ENCODE measurements at places on chromosomes 6 and 20.

DNA sequence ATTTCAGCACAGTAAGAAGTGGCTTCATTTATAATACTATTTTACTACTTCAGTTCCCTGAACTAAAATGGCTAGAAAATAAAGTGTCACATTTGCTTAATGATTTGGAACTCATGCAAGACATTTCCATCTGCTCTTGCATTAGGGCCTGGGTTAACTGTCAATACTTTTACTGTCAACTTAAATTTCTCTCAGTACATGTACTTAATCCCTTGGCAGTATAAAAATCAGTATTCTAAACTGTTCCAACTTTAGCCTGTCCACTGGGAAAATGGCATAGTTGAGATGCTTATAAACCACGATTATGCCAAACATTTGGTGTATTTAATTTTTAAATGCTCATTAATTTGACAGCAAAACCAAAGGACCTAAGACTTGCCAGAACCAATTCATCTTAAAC, 154.5 kb downstream of the ASCC3 start:
- no peak for DNase-seq

- no peak for DNase-seq
Measured at GRCh38 chr20:33273117-33273851, 9.7 kb upstream of the BPIFB1 start.

GRCh38 chr6:10082385-10082784, 332.5 kb downstream of the TFAP2A start:
- DNase-seq = no peak

- peak; percentile 83 for DNase-seq
Measured at GRCh38 chr6:34154668-34155447, 9.0 kb upstream of the GRM4 start.

GRCh38 chr6:149015535-149016525, 269.0 kb downstream of the UST start:
- no peak for DNase-seq

GRCh38 chr6:18997375-18997826, 610.3 kb downstream of the RNF144B start:
- peak; percentile 27 for DNase-seq

DNA sequence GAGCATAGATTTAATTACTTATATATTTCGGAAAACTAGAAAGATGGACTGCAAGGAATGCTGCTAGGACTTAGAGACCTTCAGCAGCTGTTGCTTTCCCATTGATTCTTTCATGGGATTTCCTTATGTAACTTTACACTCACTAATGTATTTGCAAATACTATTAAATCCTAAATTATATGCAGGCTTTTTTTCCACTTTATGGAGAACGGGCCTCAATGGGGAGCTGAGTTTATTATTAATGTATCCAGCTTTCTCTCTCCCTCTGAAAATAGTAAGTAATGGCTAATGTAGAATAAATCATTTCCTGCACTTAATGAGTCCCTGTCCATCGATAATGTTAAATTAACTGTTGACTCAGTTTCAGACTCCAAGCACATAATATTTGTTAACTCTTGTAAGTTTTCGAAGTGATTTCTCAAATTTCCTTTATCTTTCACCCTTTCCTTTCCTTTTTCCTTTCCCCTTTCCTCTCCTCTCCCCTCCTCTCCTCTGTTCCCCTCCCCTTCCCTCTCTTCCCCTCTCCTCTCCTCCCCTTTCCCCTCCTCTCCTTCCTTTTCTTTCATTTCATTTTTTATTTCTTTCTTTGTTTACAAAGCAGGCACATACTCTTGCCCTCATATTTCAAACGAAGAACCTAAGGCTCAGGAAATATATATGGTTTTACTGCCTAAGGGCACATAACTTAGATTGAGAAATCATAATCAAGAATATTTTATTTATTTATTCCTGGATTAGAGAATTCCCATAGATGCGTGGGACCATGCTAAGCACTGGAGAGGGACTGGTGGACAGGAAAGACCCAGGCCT, 503.6 kb downstream of the MMUT start:
- DNase-seq = no peak

DNA sequence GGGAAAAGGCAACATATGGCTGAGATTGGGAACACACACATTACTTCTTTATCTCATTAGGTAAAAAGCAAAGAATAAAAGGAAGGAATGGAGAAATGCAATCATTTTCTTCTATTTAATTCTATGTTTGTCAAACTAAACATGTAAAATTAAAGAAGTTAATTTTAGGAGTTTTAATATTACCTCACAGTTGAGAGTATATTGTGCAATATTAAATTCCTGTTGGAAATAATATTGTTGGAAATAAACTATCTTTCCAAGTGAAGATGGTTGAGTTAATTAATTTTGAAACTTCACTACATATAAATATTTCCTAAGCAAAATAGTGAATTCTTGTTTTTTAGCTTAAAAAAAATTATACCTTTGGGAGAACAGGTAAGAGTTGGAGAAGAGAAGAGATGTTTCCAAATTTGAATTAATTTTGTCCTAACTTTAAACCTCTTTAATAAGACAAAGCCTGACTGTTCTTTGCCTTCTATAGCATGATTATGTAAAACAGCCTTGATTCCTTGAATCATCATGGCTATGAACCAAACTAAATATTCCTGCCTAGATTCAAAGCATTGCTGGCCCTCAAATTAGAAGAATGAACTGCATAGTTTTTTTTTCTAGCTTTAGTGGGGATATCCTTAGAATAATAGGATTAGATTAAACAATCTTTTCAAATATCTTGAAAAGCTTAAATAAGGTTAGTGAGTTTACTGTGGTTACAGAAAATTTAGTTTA, 1349.1 kb upstream of the ADGRB3 start:
- DNase-seq = no peak

GRCh38 chr20:50471231-50471630, 39.0 kb upstream of the PTPN1 start:
- no peak for DNase-seq

GRCh38 chr6:103925317-103925716, 934.4 kb downstream of the HACE1 start:
- no peak for DNase-seq

DNA sequence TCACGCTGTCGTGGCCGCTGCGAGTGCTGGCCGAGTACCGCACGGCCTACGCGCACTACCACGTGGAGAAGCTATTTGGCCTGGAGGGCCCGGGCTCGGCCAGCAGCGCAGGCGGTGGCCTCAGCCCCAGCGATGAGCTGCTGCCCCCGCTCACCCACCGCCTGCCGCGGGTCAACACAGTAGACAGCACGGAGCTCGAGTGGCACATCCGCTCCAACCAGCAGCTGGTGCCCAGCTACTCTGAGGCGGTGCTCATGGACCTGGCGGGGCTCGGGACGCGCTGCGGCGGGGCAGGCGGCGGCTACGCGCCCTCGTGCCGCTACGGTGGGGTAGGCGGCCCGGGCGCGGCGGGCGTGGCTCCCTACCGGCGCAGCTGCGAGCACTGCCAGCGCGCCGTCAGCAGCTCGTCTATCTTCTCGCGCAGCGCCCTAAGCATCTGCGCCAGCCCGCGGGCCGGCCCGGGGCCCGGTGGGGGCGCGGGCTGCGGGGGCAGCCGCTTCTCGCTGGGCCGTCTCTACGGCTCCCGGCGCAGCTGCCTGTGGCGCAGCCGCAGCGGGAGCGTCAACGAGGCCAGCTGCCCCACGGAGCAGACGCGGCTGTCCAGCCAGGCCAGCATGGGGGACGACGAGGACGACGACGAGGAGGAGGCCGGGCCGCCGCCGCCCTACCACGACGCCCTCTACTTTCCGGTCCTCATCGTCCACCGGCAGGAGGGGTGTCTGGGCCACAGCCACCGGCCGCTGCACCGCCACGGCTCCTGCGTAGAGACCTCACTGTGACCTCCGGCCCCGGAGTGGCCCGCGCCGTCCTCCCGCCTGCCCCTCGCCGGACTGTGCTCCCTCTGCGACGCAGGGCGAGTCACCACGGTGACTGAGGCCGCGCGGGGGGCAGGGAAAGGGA, 5.7 kb downstream of the TMEM151B start:
- DNase-seq = peak; percentile 61

DNA sequence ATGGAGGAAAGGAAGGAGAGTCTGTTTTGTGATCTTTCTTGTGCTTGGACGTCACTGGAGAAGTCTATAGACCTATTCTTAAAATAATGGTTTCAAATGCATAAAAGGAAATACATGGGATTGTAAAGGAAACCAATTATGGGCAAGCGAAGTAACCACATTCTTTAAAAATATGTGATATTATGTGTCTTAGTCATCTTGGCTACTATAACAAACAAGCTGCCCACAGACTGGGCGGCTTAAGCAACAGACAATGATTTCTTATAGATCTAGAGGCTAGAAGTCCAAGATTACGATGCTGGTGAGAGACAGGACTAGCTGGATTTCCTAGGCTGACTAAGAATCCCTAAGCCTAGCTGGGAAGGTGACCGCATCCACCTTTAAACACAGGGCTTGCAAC, 49.4 kb upstream of the CD83 start:
- DNase-seq = no peak

DNA sequence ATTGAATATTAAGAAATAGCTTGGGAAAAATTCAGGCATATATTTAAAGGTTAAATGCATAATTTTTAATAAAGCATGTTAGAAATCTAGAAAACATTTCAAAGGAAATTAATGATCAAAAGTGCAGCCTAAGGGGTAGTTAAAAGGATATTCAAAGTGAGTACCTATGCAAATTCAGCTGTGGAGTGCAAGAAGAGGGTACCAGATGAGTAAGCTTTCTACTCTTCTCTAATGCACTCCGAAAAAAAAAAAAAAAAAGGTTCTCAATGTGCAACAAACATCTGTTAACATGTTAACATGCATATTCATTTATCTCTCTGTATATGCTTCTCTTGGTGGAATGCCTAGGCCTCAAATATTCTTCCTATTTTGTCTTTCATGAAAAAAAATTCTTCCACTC, 32.0 kb upstream of the KATNA1 start:
- no peak for DNase-seq

DNA sequence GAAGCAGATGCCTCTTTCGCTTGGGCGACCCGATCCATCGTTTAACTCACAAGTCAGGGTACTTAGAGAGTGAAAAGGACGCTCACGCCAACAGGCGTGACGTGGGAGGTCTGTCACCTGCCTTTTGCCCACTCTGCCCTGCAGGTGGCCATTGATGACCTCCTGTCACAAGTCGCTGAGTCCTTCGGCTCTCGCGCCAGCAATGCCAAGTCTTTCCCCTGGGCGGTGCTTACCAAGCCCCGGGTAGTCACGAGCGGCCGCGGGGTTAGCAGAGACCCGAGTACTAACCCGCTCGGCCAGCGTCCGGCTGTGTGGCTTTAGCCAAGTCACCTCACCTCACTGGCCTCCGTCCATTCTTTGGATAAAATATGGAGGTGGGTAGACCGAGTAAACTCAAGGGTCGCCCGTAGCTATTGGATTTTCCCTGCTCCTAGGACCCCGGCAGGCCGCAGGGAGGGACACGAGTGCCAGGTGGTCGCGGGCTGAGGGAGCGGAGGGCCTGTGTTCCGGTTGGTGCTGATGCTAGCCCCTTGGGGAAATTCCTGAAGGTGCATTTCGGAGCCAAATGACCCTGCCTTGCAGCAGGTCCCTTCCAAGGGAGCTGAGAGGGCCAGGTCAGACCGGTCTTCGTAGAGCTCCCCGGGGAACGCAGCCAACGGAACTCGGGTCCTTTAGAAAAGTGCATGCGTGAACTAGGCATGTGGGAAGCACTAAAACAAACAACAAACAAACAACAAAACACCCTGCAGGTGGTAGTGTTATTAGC, 668 bp downstream of the PKIB start:
- peak; percentile 57 for DNase-seq

DNA sequence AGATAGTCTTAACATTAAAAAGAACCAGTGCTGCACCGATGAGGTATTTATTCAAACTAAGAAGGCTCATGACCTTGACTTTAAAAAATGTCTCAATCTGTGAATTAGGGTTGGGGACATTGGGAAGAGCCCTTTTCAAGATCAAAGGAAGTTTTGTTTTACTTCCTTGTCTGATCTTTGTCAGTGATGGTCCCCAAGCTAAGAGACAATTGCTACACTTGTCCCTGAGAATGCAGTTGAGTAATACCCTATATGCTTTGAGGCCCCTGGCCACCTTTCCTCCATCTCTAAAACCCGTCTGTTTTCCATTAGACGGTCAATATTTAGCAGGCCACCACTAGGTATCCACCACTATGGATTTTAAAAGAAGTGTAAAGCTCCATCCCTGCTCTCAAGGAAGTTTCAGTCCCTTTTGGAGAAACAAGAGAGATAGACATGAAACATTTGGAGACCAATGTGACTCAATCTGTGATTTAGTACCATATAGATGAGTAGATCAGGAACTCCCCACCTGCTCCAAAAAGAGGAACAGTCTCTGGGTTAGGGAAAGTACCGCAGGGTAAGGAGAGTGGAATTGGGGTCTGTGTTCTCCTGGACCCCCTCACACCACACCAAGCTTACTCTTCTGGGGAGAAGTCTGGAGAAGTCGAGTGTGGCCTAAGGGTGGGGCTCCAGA, 99.1 kb upstream of the ISM1 start:
- no peak for DNase-seq

GRCh38 chr20:8007490-8007889, 12.1 kb downstream of the TMX4 start:
- no peak for DNase-seq

DNA sequence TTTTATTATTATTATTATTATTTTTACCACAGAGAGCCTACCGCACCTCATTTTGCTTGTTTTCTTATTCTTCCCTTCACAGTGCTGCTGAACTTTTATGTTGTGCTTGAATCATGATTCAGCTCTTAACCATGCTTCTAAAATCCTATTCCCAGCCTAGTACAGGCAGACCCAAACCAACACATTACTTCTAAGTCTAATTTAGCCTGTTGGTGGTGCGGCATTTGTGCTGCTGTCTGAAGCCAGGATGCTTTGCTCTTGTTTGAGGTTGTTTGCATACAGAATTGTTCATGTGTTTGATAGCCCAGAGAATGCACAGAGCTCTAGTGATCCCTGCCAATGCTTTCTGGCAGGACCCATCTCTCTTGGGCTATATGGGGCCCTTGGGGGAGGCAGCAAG, 213.5 kb upstream of the KCNG1 start:
- DNase-seq = no peak

DNA sequence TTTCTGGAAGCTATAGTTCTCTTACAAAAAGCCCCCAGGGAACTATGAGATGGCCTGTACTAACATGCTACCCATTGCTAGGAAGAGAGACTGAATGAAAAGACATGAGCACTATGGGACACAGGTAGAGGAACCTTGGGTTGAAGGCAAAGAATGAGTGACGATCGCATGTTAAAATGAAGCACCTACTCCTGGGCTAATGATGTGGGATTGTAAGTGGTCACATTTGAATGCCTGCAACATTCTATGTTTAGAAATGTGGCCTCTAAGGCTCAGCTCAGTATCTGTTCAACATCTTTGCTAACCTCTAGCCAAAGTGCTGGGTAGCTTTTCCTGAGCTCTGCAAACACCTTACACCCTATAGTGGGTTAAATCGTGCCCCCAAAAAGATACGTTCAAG, 5.2 kb upstream of the ZC3H12D start:
- DNase-seq = no peak

DNA sequence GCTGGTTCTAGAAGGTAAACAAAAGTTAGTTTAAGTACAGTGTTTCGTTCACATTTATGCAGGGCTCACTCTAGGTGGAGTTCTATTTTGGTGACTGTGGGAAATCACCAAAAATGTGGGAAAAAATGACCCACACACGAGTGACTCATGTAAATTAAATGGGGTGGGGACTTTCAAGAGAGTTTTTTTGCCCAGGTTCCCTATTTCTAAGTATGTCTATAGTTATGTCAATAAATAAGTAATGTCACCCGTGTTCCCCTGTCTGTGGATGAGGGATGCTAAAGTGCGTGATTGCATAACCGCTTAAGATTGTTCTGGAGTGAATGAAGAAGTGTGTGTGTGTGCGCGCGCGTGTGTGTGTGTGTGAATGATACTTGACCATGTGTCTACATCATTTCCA, 69.1 kb downstream of the MYB start:
- no peak for DNase-seq
